Activated naive CD8-positive, alpha-beta T cell treated with anti-CD3 and anti-CD28 coated beads for 36 hours (primary cell): ENCODE measurements at places on chromosomes 3 and 15. TPM values are rescaled to one million over a fixed set of nuclear protein-coding genes. Genes with fewer than 3 reads are reported as not detected.

- peaks cover 35% of the 10 kb centered on the region for H3K27me3 ChIP-seq
- H3K27ac ChIP-seq = no peak overlapping the region
- DNase-seq = no peak
- H3K4me1 ChIP-seq = no peaks in the 10 kb centered on the region
- no peaks in the 10 kb centered on the region for H3K36me3 ChIP-seq
Observed at GRCh38 chr3:101204246-101204645, 116.1 kb downstream of the IMPG2 start.

DNA sequence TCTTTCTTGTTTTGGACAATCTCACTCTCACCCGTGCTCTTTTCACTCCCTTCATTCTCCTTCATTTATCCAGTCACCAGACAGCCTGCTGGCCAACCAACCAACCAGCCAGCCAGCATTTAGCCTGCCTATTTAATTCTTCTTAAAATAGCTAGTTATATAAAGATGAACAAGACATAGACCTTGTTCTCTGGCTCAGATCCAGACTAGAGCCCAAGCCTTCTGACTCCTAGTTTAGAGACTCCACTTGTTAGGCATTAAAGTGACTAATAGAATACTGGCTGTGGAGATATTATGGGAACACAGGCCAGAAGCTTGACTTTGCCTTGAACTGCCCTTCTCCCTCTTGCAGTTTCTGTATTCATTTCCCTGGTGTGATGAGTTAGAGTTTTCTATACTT lies 215.3 kb upstream of the THRB start:
- no peak overlapping the region for H3K4me3 ChIP-seq
- DNase-seq = no peak
- H3K36me3 ChIP-seq = no peaks in the 10 kb centered on the region
- H3K4me1 ChIP-seq = no peaks in the 10 kb centered on the region

DNA sequence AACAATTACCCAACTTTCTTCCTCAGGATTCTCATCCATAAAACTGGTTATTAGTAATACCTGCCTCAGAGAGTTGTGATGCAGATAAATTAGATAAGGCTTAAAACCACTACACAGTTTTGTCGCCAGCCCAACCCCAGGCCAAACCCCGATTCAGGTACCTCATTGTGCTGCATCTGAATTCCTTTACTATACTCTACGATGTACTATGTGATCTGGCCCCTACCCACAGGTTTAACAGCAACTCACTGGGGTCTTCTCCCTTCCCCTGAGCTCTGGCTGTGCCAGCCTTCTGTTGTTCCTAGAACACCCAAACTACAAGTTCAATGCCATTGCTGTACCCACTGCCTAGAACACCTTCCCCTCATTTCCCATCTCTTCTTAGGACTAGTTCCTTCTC lies 64.6 kb downstream of the MYO5A start:
- peaks cover 14% of the 10 kb centered on the region for H3K36me3 ChIP-seq
- peak overlapping the region; percentile 67 for H3K27ac ChIP-seq
- peaks cover 32% of the 10 kb centered on the region for H3K4me1 ChIP-seq
- no peak for DNase-seq

DNA sequence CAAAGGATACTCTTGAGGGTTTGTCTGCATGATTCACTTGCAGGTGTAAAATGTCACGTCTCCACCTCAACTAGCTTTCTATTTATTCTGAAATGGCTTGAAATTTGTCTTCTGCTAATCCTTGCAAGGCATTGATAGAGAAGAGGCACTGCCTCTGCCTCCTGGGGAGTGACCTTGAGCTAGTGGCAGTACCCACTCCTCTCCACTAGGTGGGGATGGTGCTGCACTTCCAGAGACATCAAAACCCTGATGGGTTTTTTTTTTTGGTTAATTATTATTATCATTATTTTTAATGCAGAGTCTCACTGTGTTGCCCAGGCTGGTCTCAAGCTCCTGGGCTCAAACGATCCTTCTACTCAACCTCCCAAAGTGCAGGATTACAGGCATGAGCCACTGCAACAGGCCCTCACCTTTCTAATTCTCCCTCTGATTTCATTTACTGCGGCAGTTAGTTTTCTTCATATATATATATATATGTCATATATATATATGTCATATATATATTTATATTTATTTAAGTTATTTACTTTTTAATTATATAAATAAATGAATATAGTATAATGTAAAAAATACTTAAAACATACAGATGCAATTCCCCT lies 117.6 kb upstream of the EIF1B start:
- no peaks in the 10 kb centered on the region for H3K4me1 ChIP-seq
- no peaks in the 10 kb centered on the region for H3K36me3 ChIP-seq
- peak; percentile 48 for DNase-seq
- no peaks in the 10 kb centered on the region for H3K27me3 ChIP-seq
- no peak overlapping the region for H3K4me3 ChIP-seq
- no peak overlapping the region for H3K27ac ChIP-seq

DNA sequence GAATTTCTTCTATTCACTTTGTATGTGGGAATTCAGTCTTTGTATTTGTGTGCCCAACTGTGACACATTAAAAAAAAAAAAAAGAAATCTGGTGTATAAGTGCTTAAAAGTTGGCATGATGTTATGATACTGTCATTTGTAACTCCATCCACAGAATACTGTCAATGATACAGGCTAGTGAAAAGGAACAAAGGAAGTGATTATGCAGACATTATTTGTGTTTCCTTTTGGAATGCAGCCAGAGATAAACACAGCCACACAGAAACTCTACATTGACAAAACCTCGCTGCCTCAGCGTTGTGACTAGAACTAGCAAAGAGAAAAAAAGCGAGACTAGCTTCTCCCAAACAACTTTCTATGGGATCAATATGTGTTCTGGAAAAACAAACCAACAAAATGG lies 519.2 kb upstream of the AGTR1 start:
- no peak overlapping the region for H3K4me3 ChIP-seq
- no peaks in the 10 kb centered on the region for H3K4me1 ChIP-seq
- H3K27ac ChIP-seq = no peak overlapping the region

GRCh38 chr3:193240436-193240849 lies 579 bp upstream of the PLAAT1 start:
- no peaks in the 10 kb centered on the region for H3K4me1 ChIP-seq
- peaks cover 62% of the 10 kb centered on the region for H3K27me3 ChIP-seq
- no peak for DNase-seq
- H3K36me3 ChIP-seq = no peaks in the 10 kb centered on the region

GRCh38 chr3:39432342-39432741 lies 25.8 kb downstream of the RPSA start:
- peaks cover 2% of the 10 kb centered on the region for H3K4me1 ChIP-seq
- no peak for DNase-seq
- peaks cover 3% of the 10 kb centered on the region for H3K27me3 ChIP-seq
- H3K36me3 ChIP-seq = no peaks in the 10 kb centered on the region
- H3K4me3 ChIP-seq = no peak overlapping the region

DNA sequence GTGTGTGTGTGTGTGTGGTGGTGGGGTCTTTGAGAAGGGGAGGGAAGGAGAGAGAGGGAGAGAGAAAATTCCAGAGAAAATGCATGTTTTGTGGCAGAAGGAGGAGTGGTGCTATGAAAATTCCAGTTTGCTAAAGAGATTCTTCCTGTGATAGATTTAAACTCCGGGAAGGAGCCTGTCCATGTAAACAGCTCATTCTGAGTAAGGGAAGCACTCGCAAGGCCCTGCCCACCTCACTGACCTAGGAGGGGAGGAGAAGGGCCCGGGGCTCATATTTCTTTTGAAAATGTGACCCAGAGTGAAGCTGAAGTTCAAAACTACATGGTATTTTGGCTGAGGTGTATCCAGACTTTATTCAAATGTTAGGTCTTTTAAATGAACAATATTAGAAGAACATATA lies 41.3 kb downstream of the ADAMTSL3 start:
- H3K4me3 ChIP-seq = no peak overlapping the region
- H3K27me3 ChIP-seq = peaks cover 5% of the 10 kb centered on the region
- H3K27ac ChIP-seq = no peak overlapping the region

DNA sequence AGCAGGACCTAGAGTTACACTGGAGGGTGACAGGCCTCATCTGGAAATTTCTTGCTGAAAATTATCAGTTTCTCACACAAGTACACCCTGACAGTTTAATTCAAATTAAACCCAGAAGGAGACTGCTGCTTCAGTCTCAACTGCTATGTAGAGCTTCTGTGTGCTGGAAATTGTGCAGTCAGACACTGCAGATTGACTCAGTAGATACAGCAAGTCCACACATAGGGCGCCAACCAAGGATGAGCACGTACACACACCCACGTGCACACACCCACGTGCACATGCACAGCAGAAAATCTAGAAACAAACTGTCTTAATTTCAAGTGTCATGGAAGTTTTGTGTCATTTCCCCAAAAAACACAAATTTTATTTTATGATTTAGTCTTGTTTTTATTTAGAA lies 192.9 kb downstream of the PDE8A start:
- H3K4me1 ChIP-seq = peaks cover 2% of the 10 kb centered on the region
- DNase-seq = no peak
- H3K27ac ChIP-seq = no peak overlapping the region
- no peak overlapping the region for H3K4me3 ChIP-seq

DNA sequence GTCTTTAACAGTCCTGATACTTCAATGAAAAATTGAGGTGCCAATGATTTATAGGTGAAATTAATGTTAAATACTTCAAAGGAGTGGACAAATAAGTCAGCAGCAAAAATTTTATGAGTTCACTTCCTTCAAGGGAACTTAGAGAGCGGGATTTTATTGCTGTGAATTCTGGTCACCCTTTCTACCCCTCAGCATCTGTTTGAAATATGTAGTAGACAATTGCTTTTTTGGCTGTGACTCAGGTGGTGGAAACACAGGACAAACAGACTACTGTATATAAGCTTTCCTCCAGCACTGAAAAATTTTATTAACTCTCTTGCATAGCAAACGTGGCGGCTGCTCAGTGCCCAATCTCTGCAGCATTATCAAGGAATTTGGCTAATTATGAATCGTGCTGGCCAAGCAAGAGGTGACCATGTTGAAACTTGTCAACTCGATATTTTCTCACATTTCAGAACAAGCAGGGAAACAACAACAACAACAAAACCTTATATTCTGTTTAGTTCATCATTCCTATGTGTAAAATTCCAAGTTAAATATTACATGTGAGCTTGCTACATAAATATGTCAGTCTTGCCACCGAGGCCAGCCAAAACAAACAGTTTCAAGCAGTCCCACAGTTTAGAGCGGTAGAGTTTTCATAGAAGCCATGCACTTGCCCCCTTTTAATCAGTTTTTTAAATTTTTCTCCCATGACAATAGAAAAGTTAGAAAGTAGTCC lies 420.2 kb downstream of the FOXP1 start:
- no peak for DNase-seq
- peaks cover 69% of the 10 kb centered on the region for H3K4me1 ChIP-seq
- no peak overlapping the region for H3K4me3 ChIP-seq
- peaks cover 83% of the 10 kb centered on the region for H3K36me3 ChIP-seq

- peaks cover 2% of the 10 kb centered on the region for H3K36me3 ChIP-seq
- DNase-seq = no peak
- no peak overlapping the region for H3K27ac ChIP-seq
- H3K4me3 ChIP-seq = no peak overlapping the region
Observed at GRCh38 chr3:106130384-106131198, 261.8 kb upstream of the CBLB start.

- H3K27ac ChIP-seq = no peak overlapping the region
- H3K27me3 ChIP-seq = no peaks in the 10 kb centered on the region
- H3K36me3 ChIP-seq = no peaks in the 10 kb centered on the region
- no peak for DNase-seq
- no peak overlapping the region for H3K4me3 ChIP-seq
Observed at GRCh38 chr3:63661242-63661641, 8.8 kb downstream of the SNTN start.

DNA sequence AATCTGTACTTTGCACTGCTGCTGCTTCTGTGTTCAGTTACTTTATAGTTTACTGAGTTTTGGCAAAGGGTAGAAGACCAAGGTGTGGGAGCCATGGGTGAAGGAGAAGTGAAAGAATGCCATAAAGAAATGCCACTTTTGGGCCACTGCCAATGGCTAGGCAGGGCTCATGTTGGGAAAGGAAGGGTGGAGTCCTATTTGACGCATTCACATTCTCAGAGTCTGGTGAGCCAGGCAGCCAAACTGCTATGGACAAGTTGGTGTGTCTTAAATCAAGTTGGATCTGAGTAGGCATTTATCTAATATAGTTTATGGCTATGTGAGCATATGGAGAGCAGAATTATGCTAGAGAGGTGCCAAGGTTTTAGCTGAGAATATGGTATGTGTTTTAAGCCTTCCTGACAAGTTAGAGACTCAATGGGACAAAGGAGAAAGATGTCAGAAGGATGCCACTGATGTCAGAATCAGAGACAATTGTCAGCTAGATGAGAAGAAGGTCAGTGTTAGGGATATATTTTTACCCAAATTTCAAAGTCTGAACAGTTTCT lies 296.1 kb downstream of the AGBL1 start:
- no peak overlapping the region for H3K4me3 ChIP-seq
- no peaks in the 10 kb centered on the region for H3K36me3 ChIP-seq
- no peak overlapping the region for H3K27ac ChIP-seq
- DNase-seq = no peak

DNA sequence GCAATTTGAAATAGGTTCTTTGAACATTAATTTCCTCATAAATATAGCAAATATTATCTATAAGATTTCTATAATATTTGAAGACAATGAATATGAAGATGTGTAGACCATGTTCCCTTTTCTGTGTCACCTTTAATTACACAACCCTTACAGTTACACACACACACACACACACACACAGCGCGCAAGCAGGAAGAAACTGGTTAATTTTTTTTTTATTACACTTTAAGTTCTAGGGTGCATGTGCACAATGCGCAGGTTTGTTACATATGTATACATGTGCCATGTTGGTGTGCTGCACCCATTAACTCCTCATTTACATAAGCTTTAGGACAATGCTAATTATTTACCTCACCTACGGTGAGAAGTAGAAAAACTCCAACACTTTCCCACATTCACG lies 122.9 kb downstream of the TPRG1 start:
- no peaks in the 10 kb centered on the region for H3K27me3 ChIP-seq
- H3K4me1 ChIP-seq = peaks cover 15% of the 10 kb centered on the region
- H3K27ac ChIP-seq = no peak overlapping the region

GRCh38 chr3:126034481-126035361 lies 49.2 kb downstream of the SLC41A3 start:
- no peaks in the 10 kb centered on the region for H3K27me3 ChIP-seq
- H3K4me3 ChIP-seq = no peak overlapping the region
- no peak overlapping the region for H3K27ac ChIP-seq
- H3K4me1 ChIP-seq = peaks cover 2% of the 10 kb centered on the region

- H3K4me1 ChIP-seq = no peaks in the 10 kb centered on the region
- no peak for DNase-seq
- no peaks in the 10 kb centered on the region for H3K36me3 ChIP-seq
- no peaks in the 10 kb centered on the region for H3K27me3 ChIP-seq
Observed at GRCh38 chr3:134040066-134040465, 10.3 kb upstream of the SLCO2A1 start.

GRCh38 chr15:45268135-45268534 lies 16.1 kb downstream of the SLC28A2 start:
- no peak overlapping the region for H3K27ac ChIP-seq
- no peak for DNase-seq
- no peaks in the 10 kb centered on the region for H3K36me3 ChIP-seq
- H3K4me3 ChIP-seq = no peak overlapping the region
- no peaks in the 10 kb centered on the region for H3K4me1 ChIP-seq
- H3K27me3 ChIP-seq = no peaks in the 10 kb centered on the region

GRCh38 chr3:113623324-113623723 lies 73.1 kb downstream of the USF3 start:
- no peak overlapping the region for H3K4me3 ChIP-seq
- H3K27ac ChIP-seq = peak overlapping the region; percentile 17
- peaks cover 19% of the 10 kb centered on the region for H3K36me3 ChIP-seq
- no peaks in the 10 kb centered on the region for H3K4me1 ChIP-seq
- no peaks in the 10 kb centered on the region for H3K27me3 ChIP-seq
- DNase-seq = no peak

The GOLGA8J gene
- not detected for total RNA-seq

The SLC38A3 gene
- 0.18 TPM for total RNA-seq

The GP9 gene
- total RNA-seq = not detected

The PARP15 gene
- total RNA-seq = 8.7 TPM

The RNU5B-1 gene
- total RNA-seq = not detected

The ENTPD3 gene
- total RNA-seq = not detected

The TYRO3 gene
- total RNA-seq = 1.3 TPM

The SLC12A8 gene
- total RNA-seq = 1.8 TPM

The EPHB3 gene
- 0.04 TPM for total RNA-seq

The CFAP20DC gene
- 1.6 TPM for total RNA-seq
